Left ventricle myocardium inferior (tissue), 1 donor: ENCODE measurements at places on chromosomes 12 and 14. TPM values are rescaled to one million over a fixed set of nuclear protein-coding genes. Genes with fewer than 3 reads are reported as not detected.

Gene INSM2
- not detected for total RNA-seq

Gene PLEKHA5
- 60.8 TPM for total RNA-seq

Gene RPGRIP1
- total RNA-seq, result 0.30 TPM

Gene OR4E1
- total RNA-seq, result not detected

Gene KRT79
- not detected for total RNA-seq

Gene FAM181A
- total RNA-seq, result not detected

GRCh38 chr14:89236851-89237250 is 180.2 kb downstream of the FOXN3 start:
- H3K4me1 ChIP-seq, result peaks cover 38% of the 10 kb centered on the region
- no peak for DNase-seq
- no peak overlapping the region for H3K27ac ChIP-seq

DNA sequence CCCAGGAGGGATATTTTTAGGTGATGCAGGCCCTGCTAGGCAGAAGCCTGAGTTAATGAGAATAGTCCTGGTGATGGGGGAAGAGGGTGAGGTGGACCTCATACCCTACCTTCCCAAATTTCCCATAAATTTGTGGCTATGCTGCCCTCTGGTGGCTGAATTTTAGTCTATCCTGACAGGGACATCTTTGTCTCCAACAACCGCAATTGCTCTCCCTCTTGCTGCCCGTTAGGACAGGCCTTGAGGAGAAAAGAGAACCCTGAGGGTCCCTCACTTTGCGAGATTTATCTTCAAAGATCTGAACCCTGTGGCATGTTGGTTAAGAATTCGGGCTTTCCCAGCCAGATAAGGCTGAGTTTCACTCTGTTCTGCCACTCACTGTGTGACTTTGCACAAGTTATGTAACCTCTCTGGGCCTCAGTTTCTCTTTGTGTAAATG is 9.8 kb upstream of the ZNF385A start:
- peaks cover 52% of the 10 kb centered on the region for H3K36me3 ChIP-seq
- no peaks in the 10 kb centered on the region for H3K27me3 ChIP-seq
- peaks cover 27% of the 10 kb centered on the region for H3K4me1 ChIP-seq

DNA sequence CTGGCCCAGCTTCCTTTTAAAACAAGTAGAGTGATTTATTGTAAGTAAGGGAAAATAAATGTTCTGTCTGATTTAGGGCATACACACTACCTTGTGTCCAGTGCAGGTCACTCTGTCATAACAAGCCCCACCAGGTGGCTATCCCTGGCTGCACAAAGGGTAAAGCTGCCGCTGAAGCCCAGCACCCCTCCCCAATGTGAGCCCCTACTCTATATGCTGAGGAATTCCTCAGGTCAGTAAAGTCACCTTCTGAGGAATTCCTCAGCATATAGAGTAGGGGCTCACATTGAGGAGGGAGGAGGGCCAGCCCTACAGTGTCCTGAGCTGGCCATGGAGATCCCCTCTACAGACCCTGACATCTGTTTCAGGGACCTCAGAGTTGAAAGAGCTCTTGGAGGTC is 67.2 kb downstream of the TBC1D30 start:
- DNase-seq, result no peak
- no peaks in the 10 kb centered on the region for H3K36me3 ChIP-seq
- H3K4me3 ChIP-seq, result no peak overlapping the region
- no peaks in the 10 kb centered on the region for H3K4me1 ChIP-seq
- no peak overlapping the region for H3K27ac ChIP-seq

DNA sequence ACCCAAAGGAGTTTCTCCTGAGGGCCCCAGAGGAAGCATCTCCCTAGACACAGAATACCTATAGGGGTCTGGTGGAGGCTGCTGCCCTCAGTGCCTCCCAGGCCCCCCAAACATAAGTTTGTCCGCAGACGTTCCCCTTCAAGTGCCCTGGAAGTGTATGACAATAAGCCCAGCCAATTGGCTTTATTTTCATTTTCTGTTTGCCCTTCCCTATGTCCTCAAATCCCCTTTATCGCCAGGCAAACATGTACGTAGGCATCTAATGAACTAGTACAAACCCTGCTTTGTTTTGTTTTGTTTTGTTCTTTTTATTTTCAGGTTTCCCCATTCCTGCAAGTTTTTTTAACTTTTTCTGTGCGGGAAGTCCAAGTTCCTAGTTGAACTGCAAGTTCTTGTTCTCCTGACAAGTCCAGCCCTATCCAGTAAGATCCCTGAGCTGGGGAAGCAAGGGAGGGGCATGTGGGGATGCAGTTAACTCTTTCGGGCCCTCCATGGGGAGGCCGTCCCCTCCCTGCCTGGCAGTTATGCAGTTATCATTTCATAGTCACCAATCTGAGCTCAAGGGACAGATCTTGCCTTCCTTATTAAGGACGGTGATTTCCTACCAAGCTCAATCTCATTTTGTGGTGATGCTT is 141.9 kb downstream of the KCNA5 start:
- DNase-seq, result no peak
- H3K4me3 ChIP-seq, result peak overlapping the region; percentile 50
- H3K36me3 ChIP-seq, result no peaks in the 10 kb centered on the region

- H3K27ac ChIP-seq, result no peak overlapping the region
- peaks cover 18% of the 10 kb centered on the region for H3K4me1 ChIP-seq
- no peak for DNase-seq
Measured at GRCh38 chr12:105443802-105444652, 113.5 kb downstream of the C12orf75 start.

- H3K27ac ChIP-seq, result peak overlapping the region; percentile 94
- H3K27me3 ChIP-seq, result no peaks in the 10 kb centered on the region
- DNase-seq, result no peak
- H3K4me3 ChIP-seq, result peak overlapping the region; percentile 82
- H3K4me1 ChIP-seq, result peaks cover 59% of the 10 kb centered on the region
Measured at GRCh38 chr14:75127903-75128595, 1.2 kb upstream of the NEK9 start.

DNA sequence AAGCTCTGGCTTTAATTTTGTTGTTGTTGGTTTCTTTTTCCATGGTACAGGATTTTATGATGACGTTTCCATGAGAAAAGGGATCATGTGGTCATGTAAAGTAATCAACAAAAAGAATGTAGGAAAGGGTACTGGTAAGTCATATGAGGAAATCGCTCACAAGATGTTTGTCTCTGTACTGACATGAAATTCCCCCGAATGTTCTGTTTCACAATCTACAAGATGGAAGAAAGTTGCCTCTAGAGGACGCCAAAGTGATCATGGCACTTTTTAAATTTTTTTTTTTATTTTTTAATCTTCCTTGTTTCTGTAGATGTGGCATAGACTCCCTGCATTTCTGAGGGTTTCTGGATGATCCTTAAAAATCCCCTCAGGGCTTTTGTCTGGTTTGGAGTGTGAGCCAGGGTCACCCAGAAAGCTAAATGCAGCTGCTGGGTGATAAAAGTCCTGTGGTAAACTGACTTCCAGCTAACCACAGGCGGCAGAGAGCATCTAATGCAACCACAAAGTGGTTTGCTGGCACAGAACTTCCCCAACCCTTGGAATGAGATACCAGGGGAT is 393.5 kb downstream of the CCDC91 start:
- H3K27ac ChIP-seq, result no peak overlapping the region
- H3K4me1 ChIP-seq, result no peaks in the 10 kb centered on the region
- no peaks in the 10 kb centered on the region for H3K27me3 ChIP-seq
- no peak overlapping the region for H3K4me3 ChIP-seq
- DNase-seq, result no peak

GRCh38 chr12:69779928-69780327 is 41.3 kb downstream of the RAB3IP start:
- H3K27ac ChIP-seq, result no peak overlapping the region
- no peak for DNase-seq
- no peaks in the 10 kb centered on the region for H3K27me3 ChIP-seq
- peaks cover 6% of the 10 kb centered on the region for H3K36me3 ChIP-seq
- no peaks in the 10 kb centered on the region for H3K4me1 ChIP-seq
- H3K4me3 ChIP-seq, result no peak overlapping the region

DNA sequence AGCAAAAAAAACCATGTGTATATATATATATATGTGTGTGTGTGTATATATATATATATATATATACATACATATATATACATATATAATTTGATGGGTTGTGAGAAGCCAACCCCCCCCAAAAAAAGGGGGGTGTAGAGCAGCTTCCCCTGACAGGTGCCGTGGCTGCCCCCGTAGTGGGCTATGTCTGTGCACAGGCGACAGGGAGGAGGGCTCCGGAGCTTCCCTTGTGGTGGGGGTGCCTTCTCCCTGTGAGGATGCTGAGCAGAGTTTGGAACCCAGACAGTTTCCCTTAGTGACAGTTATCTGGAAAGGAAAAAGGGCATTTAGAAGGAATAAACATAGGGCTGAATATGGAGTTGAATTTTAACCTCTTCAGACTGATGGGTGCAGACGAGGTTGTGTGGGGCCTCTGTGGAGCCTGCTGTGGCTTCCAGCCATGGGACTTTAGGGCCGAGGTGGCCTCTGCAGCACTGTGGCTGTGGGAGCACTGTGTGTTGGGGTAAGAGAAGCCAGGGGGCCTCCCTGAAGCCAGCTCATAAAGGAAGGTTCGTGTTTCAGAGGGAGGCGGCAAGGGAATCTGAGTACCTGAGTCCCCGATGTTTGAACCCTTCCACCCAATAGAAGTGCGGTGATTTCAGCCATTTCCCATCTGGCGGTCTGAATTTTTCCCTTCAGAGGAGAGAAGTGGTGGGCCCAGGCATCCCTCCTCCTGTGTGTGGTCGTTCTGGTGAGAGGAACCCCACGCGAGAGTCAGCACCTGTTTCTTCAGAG is 19.8 kb downstream of the XRCC3 start:
- no peak overlapping the region for H3K4me3 ChIP-seq
- H3K36me3 ChIP-seq, result peaks cover 62% of the 10 kb centered on the region
- H3K4me1 ChIP-seq, result peaks cover 53% of the 10 kb centered on the region
- no peak for DNase-seq
- H3K27ac ChIP-seq, result peak overlapping the region; percentile 76
- no peaks in the 10 kb centered on the region for H3K27me3 ChIP-seq

DNA sequence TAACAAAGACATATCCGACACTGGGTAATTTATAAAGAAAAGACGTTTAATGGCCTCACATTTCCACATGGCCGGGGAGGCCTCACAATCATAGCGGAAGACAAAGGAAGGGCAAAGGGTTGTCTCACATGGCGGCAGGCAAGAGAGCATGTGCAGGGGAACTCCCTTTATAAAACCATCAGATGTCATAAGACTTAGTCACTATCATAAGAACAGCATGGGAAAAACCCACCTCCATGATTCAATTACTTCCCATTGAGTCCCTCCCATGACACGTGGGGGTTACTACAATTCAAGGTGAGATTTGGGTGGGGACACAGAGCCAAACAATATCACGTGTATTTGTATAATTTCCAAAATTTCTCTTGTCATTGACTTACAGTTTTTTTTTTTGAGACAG is 5.5 kb upstream of the LMNTD1 start:
- H3K27me3 ChIP-seq, result no peaks in the 10 kb centered on the region
- no peaks in the 10 kb centered on the region for H3K36me3 ChIP-seq
- H3K4me1 ChIP-seq, result no peaks in the 10 kb centered on the region
- no peak overlapping the region for H3K4me3 ChIP-seq
- no peak for DNase-seq
